ENCODE measurements at places on chromosomes 4 and X.

DNA sequence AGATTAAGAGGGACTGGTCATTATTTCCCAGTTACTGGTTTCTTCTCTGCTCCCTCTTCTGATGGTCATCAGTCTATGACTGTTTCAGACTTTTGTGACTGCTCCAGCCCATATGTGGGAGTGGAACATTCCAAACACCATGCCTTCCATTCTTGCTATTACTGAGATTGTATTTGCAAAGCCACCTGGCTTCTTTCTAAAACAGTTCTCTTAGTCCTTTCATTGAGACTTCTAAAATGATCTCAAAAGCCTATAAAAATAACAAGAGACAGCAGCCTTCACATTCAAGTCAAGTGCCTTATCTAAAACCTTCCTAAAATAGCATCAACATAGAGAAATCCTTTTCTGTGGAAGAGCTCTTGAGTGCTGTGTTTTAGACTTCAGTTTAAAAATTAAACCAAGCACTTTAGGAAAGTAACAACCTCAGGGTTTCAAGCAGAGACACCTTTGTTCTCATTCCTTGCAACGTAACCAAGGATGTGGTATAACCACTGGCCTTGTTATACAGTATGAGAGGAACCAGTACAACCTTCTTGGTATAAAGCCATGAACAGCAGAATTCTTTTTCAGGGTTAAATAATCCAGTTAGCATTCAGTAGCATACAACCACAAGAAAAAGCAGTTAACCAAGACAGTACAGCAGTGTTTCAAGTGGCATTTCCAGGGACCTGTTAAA is 97.1 kb downstream of the NFKB1 start:
- DNase-seq, result no peak

GRCh38 chr4:84719115-84719514 is 136.2 kb downstream of the CDS1 start:
- no peak for DNase-seq

DNA sequence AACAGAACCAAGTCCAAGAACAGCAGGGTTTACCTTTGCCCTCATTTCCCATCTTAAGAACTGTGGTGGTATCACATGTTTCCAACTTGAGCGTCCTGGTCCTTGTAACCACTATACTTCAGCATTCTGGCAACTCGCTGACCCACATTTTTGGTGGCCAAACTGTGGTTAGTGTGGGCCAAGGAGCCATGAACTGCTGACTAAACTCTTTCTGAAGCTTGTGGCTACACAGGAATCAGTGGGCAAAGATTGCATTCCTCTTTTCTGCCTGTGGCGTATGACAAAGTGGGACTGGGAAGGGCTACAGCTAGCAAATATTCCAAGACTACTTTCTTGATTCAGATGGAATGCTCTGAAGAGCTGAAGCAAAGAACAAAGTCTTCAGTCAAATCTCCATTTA is 106.3 kb upstream of the MID1 start:
- DNase-seq, result no peak

DNA sequence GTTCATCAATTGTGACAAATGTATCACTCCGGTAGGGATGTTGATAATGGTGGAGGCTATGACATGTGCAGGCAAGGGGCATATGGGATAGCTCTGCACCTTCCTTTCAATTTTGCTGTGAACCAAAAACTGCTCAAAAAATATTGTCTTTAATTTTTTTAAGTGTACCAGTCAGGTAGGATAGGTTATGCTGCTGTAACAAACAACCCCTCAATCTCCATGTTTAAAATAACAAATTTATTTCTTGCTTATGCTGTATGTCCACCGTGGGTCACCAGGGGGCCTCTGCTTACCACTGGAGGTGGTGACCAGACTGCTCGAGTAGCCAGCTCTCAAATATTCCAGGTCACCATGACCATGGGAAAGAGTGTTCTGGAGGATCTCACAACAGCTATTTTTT is 23.4 kb upstream of the MSX1 start:
- no peak for DNase-seq

- no peak for DNase-seq
Measured at GRCh38 chrX:150119323-150119722, 181.0 kb upstream of the EOLA2 start.

DNA sequence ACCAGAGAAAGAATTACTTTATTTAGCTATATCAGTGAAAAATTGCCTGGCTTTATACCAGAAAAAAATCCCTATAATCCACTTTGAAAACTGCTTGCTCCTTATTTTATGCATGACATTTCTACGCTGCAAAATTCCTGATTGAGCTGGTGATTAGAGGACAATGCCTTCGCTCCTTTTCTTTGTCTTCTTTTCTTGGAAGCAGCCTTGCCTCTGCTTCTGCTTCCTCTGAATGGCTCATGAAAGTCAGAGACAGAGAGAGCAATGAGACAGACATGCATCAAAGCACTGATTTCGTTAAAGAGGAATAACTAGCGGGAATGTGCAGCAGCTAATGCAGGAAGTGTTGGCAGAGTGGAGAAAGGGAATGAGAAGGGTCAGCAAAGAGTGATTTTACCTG is 294.3 kb upstream of the IGFBP7 start:
- no peak for DNase-seq

- no peak for DNase-seq
Measured at GRCh38 chrX:111090458-111090857, 5.5 kb upstream of the PAK3 start.

DNA sequence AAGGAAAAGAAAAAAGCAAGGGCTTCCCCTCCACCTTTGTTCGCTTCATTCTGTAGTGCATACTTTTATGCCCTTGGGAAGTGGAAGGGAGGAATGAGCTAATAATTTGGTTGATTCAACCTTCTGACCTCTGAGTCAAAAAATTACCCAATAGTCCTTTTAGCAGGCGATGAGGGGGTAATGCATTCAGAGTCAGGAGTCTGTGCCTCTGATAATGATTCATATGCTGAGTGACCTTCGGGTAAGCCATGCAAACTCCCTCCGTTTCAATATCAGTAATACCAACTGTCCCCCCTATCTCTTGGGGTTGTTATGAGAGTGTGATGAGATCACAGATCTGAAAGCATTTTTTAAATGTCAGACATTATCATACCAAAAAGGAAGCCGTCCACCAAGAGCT is 41.6 kb upstream of the ACSL4 start:
- peak; percentile 3 for DNase-seq

GRCh38 chr4:54703182-54703581 is 45.4 kb downstream of the KIT start:
- DNase-seq, result no peak

DNA sequence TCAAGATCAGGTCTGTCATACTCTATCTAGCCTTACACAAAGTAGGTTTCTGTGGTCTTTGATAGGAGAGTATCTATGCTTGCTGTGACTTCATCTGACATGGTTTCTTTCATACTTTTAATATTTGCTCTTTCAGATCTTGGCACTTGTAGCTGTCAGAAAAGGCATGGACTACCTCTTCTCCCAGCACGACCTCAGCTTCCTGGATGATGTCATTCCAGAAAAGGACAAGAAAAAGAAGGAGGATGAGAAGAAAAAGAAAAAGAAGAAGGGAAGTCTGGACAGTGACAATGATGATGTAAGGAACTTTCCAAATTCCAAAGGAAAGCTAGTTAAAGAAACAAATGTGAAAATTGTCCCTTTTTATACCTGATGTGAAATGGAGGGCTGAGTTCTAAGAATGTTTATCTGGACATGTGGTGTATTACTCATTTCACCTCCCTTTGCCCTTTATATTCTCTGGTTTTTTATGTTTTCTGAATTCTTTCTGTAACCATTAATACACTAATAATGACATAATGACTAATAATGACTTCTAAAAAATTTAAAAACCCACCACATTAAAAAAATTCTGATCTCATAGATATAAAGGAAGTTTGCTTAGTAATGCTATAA is 221.2 kb downstream of the SLC4A4 start:
- no peak for DNase-seq

DNA sequence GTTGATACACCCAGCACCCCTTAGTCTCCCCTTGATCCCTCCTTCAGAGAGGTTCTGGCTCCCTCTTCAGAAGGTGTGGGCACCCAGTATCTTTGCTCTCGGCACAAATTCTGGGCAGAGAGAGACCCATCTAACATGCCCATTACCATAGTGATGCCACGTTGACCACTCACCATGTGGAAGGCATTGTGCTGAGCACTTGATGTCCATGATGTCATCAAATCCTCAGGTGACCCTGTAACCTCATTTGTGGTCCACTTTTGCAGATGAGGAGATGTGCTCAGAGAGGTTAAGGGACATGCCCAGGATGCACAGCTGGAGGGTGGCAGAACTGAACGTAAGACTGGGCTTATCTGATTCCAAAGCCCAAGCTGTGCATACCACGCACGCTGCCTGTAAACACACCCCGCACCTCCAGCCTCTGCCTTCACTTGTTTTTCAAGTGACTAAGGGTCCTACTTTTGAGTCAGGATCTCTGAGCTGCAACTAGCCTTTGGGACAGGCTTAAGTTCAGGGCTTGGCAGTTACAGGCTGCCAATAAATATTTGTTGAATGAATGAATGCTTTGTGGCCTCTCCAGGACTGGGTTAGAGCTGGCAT is 55.2 kb downstream of the HTRA3 start:
- DNase-seq, result peak; percentile 30

- DNase-seq, result no peak
Measured at GRCh38 chr4:161393602-161394001, 770.2 kb downstream of the FSTL5 start.

- DNase-seq, result no peak
Measured at GRCh38 chr4:39037941-39038340, 5.7 kb upstream of the TMEM156 start.

- DNase-seq, result no peak
Measured at GRCh38 chrX:68461093-68461492, 27.8 kb upstream of the OPHN1 start.

DNA sequence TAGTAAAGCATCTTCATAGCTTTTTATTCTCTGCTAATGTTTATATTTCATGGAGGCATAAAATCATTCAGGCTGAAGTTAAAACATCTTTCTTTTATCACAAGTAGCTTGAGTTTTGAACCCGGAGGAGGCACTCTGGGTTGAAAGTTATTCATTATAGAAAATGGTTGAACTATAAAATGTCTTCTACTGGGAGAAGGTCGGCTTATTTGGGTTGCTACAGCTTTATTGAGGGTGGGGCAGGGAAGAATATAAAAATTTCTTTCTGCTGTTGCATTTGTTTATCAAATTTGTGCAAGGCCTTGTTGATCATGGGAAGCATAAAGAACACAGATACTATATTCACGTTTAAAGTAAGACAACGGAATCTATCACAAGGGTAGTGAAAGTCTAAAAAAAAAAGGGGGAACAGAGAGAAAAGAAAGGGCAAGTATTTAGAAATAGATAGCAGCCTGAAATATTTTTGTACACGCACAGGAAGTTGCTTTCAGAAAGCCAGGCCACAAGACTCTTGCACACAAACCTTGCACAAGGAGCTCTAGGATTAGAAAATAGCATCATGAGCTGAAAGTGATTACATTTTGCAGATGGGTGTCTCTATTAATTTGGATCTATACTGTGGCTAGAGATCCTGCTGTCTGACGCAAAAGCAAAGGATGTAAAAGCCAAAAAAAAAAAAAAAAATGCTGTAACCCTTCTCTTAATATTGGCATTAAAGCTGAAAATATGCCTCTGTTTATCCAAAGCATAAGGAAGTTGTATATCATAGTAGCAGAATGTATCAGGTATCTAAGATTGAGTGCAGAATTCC is 37.2 kb upstream of the FAM9C start:
- DNase-seq, result no peak

DNA sequence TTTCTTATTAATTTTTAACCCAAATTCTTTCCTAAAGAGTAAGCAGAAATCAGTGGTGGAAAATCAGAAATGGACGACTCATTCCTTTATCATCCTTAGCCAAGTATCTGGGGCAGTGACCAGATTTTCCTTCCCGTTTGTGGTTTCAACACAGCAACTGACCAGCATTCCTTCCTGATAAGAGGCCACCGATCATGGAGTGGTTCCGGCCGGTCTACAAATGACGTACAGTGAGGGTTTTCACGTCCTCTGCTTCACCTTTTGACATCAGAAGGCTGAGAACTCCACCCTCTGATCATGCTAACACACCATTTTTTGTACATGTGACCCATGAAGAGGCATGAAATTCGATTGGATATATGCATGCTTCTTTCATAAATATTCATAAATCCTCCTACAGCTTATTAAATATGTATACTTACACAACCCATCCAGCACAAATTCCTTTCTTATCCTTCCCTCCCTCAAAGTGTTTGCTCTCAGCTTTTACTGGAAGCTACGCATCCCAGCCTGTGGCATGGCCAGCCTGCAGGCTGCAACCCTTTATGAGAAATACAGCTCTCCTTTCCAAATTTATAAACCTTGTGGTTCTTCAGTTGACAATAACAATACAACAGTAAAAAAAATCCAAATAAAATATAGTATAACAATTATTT is 173.0 kb upstream of the CASK start:
- DNase-seq, result no peak

GRCh38 chrX:79325263-79325958 is 41.7 kb downstream of the ITM2A start:
- DNase-seq, result no peak

DNA sequence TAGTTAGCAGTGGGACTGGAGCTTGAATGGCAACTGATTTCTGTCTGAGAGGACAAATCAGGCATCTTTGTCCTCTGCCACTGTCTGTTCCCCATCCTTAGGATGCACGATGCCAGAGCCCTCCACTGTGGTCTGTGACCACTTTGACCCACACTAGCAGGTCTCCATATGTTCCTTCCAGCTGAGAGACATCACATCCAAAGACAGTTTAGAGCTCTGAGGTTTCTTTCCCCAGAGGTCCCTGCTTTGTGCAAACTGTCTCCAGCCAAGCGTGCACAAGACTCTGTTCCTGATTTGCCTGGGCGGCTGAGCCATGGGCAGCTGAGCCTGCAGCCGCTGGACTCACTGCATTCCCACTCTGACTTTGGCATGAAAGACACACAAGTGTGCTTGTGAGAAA is 98.0 kb downstream of the PTTG2 start:
- no peak for DNase-seq

DNA sequence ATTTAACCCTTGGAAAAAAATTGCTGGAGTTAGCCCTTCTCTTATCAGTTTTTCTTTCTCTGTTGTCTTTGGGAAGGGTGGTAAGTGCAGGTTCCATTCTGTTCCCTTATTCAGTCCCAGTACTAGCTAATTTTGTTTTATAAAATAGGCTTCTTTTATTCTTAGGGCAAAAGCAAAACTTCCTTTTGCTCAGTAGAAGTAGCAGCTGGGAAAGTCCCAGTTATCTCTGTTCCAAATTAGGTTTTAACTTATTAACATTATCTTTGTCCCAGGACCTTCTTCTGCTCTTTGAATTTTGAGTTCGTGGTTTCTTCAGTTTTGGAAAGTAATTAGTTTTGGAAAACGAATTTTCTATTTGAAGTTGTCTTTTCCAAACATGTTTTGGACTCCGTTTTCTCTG is 61.1 kb downstream of the BANK1 start:
- no peak for DNase-seq

DNA sequence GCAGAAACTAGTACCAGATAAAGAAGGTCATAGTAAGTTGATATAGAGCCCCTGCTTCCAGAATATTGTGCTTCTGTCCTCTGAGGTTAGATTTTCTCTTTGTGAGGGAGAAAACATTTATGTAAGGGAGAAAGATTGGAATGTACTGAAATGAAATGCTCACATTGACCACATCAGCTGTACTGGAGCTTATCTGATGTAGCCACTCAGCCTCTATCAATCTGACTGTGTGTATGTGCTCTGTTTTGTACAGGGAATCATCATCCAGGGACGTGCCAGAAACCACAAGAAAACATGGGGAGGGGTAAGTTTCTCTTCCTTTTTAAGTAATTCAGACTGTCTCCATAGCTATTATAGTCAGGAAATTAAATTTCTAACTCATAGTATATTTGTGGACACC is 56.8 kb downstream of the PRRG1 start:
- DNase-seq, result no peak
